ENCODE measurements at places on chromosomes 13 and 19.

DNA sequence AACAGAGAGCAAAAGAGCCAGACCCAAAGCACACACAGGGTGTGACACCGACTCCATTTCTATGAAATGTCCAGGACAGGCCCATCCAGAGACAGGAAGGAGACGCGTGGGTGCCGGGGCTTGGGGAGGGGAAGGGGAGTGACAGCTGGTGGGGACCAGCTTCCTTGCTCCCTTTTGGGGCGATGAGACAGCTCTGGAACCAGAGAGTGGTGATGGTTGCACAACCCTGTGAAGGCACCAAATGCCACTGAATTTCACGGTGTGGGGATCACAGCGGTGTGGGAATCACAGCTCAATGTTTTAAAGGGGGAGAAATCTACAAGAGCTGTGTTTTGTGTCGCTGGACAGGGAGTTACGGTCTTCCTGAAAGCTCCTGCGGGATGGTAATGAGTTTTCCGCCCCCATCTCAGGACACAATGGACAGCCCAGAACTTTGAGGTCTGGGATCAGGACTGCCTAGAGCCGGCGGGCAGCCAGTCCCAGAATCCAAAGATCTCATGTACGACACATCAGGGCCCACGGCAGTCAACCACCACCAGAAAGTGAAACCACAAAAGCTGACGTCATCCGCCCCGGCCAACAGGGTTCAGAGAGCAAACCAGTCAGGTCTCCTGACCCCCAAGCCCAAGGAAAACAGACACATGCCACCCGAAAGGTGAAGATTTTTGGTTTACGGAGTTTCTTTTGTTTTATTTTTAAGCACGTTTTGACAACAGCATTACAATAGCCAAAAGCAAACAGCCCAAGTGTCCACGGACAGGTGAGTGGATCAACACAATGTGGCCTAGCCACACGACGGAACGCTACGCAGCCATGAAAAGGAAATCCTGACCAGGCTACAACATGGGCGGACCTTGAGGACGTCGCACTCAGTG, 7.3 kb downstream of the SGTA start:
- H3K4me1 ChIP-seq: no peaks in the 10 kb centered on the region
- no peaks in the 10 kb centered on the region for H3K27me3 ChIP-seq
- H3K36me3 ChIP-seq: no peaks in the 10 kb centered on the region
- peak overlapping the region; percentile 63 for H3K27ac ChIP-seq

GRCh38 chr19:50880241-50880640, 7.0 kb downstream of the KLK2 start:
- no peak overlapping the region for H3K4me3 ChIP-seq
- H3K27ac ChIP-seq: no peak overlapping the region
- H3K36me3 ChIP-seq: no peaks in the 10 kb centered on the region
- peaks cover 3% of the 10 kb centered on the region for H3K27me3 ChIP-seq
- no peak for DNase-seq

- peaks cover 7% of the 10 kb centered on the region for H3K4me1 ChIP-seq
- H3K27ac ChIP-seq: no peak overlapping the region
- H3K27me3 ChIP-seq: no peaks in the 10 kb centered on the region
- H3K36me3 ChIP-seq: peaks cover 12% of the 10 kb centered on the region
- DNase-seq: no peak
Measured at GRCh38 chr19:35265900-35266519, 2.8 kb upstream of the USF2 start.

DNA sequence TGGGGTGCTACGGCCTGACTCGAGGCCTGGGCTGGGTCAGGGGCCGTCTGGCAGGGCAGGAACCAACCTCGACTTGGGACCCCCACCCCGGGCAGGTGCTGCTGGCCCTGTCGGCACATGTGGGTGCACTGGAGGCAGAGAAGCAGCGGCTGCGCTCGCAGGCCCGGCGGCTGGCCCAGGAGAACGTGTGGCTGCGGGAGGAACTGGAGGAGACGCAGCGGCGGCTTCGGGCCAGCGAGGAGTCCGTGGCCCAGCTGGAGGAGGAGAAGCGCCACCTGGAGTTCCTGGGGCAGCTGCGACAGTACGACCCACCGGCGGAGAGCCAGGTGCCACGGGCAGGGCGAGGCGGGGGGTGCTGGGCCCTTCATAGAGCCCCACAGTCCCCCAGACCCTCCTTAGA, 5.9 kb downstream of the KLC3 start:
- no peaks in the 10 kb centered on the region for H3K36me3 ChIP-seq
- no peak overlapping the region for H3K4me3 ChIP-seq
- peak; percentile 80 for DNase-seq
- no peak overlapping the region for H3K27ac ChIP-seq
- H3K4me1 ChIP-seq: no peaks in the 10 kb centered on the region

DNA sequence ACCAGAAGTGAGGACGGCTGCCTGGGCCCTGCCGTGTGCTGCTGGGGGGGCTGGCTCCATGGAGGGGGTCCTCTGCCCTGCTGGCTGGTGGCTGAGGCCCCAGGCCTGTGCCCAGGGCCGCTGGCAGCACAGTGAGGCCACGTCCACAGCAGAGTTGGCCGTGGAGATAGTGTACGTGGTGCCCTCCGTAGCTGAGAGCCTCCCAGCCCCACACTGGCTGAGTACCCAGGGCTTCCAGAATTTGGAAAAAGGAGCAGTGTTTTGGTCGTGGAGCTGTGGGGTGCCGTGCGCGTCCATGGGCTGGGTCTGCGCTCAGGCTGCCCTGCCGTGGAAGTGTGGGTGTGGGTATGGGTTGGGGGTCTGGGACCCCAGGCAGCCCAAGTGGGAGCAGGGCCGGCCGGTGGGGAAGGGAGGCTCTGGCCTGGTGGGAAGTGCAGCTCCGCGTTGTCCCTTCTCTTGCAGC, 5.9 kb downstream of the PTBP1 start:
- peaks cover 30% of the 10 kb centered on the region for H3K4me1 ChIP-seq
- H3K27ac ChIP-seq: no peak overlapping the region
- peaks cover 33% of the 10 kb centered on the region for H3K36me3 ChIP-seq
- no peak overlapping the region for H3K4me3 ChIP-seq

Measured in GM23338 (cell line).